ENCODE measurements at places on chromosomes 11 and 22.

DNA sequence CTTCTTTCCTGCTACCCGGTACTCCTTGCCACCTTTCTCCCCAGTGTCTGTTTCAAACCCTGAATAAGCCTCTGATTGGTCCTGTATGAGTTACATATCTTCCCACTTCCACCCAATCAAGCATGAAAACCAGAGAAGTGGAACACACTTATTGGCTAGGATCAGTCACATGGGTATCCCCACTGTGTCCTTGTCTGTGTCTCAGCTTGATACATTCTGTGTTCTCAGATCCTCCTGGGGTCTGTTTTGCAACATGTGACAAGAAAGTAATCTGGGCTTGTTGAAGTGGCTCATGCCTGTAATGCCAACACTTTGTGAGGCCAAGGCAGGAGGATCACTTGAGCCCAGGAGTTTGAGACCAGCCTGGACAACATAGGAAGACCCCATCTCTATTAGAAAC is 23.9 kb downstream of the MCHR1 start:
- no peaks in the 10 kb centered on the region for H3K36me3 ChIP-seq
- no peak overlapping the region for H3K27ac ChIP-seq
- DNase-seq = no peak
- no peak overlapping the region for H3K4me3 ChIP-seq
- H3K4me1 ChIP-seq = no peaks in the 10 kb centered on the region
- H3K27me3 ChIP-seq = no peaks in the 10 kb centered on the region

DNA sequence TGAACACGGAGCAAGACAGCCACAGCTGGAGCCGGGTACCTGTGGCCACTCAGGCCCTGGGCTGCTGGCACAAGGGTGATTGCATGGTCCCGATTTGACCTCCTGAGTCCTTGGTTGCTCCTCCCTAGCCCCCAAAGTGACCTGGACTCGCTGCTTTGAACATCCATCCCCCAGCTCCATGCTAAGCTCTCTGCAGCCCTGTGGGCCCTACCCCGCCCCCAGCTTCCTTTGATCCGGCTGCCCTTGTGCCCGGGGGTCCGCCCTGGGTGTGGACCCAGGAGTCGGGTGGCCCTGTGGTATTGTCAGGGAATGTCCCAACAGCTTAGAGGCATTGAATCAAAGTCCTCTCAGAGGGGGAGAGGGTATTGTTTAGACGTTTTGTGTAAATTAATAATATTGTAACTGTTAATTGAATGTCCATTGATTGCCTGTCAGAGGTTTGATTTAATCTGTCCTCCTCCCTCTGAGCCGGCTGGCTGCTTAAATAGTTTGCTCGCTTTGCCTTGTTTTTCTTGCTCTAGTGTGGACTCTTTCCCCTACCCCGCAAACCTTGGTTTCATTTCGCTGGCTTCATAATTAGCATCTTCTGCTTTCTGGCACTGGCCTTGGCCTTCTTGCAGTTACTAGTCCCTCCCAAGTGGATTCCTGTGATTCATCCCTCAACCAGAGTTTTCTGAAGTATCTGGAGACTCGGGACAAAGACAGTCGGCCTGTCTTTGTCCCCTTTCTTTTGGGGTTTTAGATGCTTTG is 20.7 kb downstream of the GRIK4 start:
- no peaks in the 10 kb centered on the region for H3K27me3 ChIP-seq
- no peak overlapping the region for H3K4me3 ChIP-seq
- no peaks in the 10 kb centered on the region for H3K4me1 ChIP-seq
- no peaks in the 10 kb centered on the region for H3K36me3 ChIP-seq

DNA sequence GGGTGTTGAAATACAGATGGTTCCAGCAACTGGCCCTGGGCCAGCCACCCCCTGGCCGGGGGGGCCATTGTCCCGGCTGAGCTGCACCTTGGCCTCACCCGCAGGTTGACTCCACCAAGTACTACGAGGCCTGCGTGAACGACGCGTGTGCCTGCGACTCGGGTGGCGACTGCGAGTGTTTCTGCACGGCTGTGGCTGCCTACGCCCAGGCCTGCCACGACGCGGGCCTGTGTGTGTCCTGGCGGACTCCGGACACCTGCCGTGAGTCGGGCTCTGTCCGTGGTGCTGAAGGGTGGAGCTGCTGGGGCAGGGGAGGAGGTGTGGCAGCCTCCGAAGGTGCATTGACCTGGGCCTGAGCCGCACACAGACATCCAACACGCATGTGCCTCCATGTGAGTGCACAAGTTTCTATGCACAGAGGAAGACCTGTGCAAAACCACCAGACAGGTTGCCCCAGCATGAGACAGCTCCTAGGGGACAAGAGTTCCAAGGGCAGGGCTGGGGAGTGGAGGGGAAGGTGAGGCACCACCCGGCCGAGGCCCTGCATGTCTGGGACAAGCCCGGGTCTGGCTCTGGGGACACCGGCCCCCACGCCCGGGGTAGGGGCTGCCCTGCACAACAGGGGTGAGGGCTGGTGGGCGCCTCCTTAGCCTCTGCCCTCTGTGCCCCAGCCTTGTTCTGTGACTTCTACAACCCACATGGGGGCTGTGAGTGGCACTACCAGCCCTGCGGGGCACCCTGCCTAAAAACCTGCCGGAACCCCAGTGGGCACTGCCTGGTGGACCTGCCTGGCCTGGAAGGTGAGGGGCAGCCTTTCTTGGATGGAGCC is 16.1 kb downstream of the MUC5B start:
- DNase-seq = peak; percentile 51
- no peaks in the 10 kb centered on the region for H3K27me3 ChIP-seq
- no peak overlapping the region for H3K4me3 ChIP-seq
- no peaks in the 10 kb centered on the region for H3K36me3 ChIP-seq
- no peaks in the 10 kb centered on the region for H3K4me1 ChIP-seq

DNA sequence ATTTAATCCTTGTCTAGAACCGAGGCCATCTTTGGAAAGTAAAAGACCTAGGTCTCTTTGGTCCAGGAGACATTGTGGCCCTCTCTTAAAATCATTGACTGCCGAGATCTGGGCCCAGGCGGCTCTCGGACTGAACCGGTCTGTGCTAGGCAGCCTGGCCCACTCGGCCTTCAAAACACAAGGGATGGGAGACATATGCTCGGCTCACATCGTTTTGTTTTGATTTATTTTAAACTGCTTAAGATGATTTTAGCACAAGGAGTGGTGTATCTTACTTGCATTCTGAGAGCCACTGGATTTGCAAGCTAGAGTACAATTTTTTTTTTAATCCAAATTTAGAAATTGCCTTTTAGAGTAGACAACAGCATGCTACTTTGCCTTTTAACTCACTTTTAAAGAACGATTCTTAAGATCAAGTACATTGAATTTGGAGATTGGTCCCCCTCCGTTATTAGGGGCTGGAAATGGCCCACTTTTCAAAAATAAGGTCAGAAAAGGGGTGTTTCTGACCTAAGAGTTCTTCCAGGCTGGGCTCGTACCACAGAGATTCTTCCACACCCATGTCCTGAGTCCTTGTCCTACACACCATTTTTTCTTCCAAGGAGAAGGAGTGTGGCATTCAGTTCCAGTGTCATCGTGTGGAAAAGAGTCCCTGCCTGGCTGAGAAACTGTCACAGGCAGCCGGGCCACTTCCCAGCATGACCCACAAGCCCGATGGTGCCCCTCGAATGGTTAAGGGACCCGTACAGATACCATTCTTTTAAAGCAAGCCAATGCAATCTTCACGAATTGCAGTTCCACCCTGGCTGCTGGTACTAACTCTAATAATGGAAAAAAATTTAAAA is 80.5 kb upstream of the WNT7B start:
- H3K27me3 ChIP-seq = no peaks in the 10 kb centered on the region
- H3K27ac ChIP-seq = peak overlapping the region; percentile 68
- H3K4me3 ChIP-seq = no peak overlapping the region
- no peaks in the 10 kb centered on the region for H3K36me3 ChIP-seq
- DNase-seq = peak; percentile 45
- peaks cover 82% of the 10 kb centered on the region for H3K4me1 ChIP-seq

GRCh38 chr11:30533445-30533947 is 52.7 kb downstream of the MPPED2 start:
- no peak overlapping the region for H3K27ac ChIP-seq
- no peak overlapping the region for H3K4me3 ChIP-seq
- no peak for DNase-seq
- H3K27me3 ChIP-seq = no peaks in the 10 kb centered on the region
- H3K36me3 ChIP-seq = no peaks in the 10 kb centered on the region

DNA sequence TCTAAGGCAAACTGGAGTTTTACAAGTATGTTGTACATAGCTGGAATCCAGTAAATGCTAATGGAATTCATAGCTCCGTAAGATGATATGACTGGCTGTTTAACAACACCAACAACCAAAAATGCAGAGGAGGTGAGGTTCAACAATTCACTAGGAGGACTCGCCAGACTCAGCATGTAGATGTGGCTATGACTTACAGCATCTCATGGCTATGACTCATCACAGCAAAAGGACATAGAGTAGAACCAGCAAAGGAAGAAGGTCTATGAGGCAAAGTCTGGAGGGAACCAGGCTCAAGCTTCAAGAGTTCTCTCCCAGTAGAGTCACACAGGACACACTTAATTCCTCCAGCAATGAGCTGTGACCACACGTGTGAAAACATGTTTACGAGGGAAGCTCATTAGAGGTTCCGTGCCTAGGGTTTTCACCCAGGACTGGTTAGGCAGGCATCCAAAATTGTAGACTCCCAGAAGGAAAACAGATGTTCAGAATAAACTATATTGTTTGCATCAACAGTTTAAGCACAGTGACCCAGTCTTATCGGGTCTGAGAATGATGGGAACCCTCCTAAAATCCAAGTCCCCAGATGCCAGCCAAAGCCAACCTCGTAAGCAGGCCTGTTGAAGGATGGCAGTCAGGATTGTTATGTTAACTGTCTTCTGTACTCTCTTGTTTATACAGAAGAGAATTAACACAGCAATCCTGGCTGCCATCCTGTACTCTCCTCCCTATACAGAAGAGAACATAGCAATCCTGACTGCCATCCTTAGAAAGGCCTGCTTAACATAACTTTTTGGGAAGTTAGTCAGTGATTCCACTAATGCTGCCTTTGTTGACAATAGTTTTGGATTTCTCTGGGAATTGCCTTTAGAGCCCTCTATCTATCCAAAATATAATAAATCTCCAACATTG is 116.6 kb downstream of the LARGE1 start:
- no peak overlapping the region for H3K4me3 ChIP-seq
- no peaks in the 10 kb centered on the region for H3K36me3 ChIP-seq
- no peak for DNase-seq
- no peaks in the 10 kb centered on the region for H3K4me1 ChIP-seq
- no peak overlapping the region for H3K27ac ChIP-seq

DNA sequence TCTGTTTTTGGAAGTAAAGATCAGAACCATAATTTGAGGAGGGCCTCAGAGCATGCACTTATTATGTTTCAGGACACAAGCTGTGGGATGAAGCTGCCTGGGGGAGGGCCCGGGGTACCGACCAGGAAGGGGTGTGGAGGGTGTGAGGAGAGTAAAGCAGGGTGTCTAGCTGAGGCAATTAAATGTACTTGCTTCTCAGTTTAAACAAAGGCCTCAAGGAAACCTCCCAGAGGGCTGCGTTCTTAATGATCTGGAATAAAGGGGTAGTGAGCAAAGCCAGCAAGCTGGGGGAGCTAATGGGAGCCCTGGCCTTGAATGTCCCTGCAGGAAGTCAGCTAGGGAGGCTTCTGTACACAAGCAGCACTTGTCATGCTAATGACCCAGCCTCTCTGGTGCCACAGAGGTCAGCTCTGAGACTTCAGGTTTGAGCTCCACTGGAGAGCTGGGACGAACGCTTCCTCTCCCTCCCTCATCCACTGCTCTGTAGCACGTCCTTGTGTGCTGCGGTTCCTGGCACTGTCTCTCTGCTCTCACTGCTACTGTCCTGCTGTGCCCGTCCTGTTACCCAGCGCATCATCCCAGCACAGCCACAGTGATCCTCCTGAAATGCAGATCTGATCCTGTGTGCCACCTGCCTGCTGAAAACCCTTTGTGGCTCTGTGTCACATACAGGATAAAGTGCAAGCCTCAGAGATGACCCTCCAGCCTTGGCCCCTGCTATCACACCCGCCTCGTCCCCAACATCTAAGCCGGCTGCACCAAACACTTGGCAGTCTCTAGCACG is 159.7 kb downstream of the DBX1 start:
- no peaks in the 10 kb centered on the region for H3K36me3 ChIP-seq
- peak overlapping the region; percentile 63 for H3K27ac ChIP-seq
- DNase-seq = peak; percentile 42
- no peaks in the 10 kb centered on the region for H3K27me3 ChIP-seq
- H3K4me3 ChIP-seq = no peak overlapping the region
- peaks cover 43% of the 10 kb centered on the region for H3K4me1 ChIP-seq

GRCh38 chr11:1574933-1575242 is 2.8 kb upstream of the DUSP8 start:
- H3K27ac ChIP-seq = no peak overlapping the region
- no peaks in the 10 kb centered on the region for H3K27me3 ChIP-seq
- H3K36me3 ChIP-seq = no peaks in the 10 kb centered on the region
- no peak for DNase-seq
- peaks cover 31% of the 10 kb centered on the region for H3K4me1 ChIP-seq

Measured in body of pancreas (tissue), 4 donors.